A375 (cell line): ENCODE measurements at places on chromosomes 16 and 17. TPM values are rescaled to one million over a fixed set of nuclear protein-coding genes. Genes with fewer than 3 reads are reported as not detected.

Gene NDRG4
- 10.3 and 21.8 TPM in 2 replicates for total RNA-seq

Gene GDPD3
- 0.30 and 0.82 TPM in 2 replicates for total RNA-seq

Gene KRTAP3-1
- not detected in 2 replicates for total RNA-seq

Gene TMEM88
- total RNA-seq, result 1.4 TPM in 1 of 2 replicates, not detected in the other

Gene ARHGDIG
- 3.2 and 4.5 TPM in 2 replicates for total RNA-seq

Gene SPN
- total RNA-seq, result 0.04 and 1.8 TPM in 2 replicates

Gene IKZF3
- total RNA-seq, result 0.08 and 0.29 TPM in 2 replicates

Gene TMEM106A
- 2.0 and 2.3 TPM in 2 replicates for total RNA-seq

Gene MT1G
- not detected in 2 replicates for total RNA-seq

Gene ASGR1
- total RNA-seq, result 2.0 and 3.1 TPM in 2 replicates

Gene TBX2
- 11.5 and 13.1 TPM in 2 replicates for total RNA-seq

Gene TIMP2
- 30.4 and 30.7 TPM in 2 replicates for total RNA-seq

Gene CES2
- 31.8 and 39.1 TPM in 2 replicates for total RNA-seq

Gene KRTAP1-5
- total RNA-seq, result not detected in 2 replicates
